Caki2 (cell line): ENCODE measurements at places on chromosomes 3 and 15.

- DNase-seq = no peak
Observed at GRCh38 chr15:25793354-25794050, 69.6 kb downstream of the ATP10A start.

DNA sequence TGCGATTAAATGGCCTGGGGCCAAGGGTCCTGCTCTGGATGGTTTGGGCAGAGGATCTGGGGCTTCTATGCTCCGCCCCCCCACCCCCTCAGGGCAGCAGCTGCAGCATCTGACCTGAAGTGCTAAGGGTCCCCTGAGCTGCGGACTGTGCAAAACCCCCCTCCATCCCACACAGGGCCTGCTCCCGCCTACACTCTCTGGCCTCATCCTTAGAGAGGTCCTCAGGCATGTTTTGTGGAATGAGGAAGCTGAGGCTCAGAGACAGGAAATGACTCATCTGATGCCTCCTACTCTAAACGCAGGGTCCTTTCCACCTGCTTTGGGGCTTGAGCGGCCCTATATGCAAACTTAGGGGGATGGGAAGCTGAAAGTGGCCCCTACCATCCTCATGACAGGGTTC, 59.5 kb upstream of the CTSH start:
- DNase-seq = peak; percentile 22

GRCh38 chr15:90044191-90044590, 43.1 kb downstream of the ZNF710 start:
- DNase-seq = no peak

DNA sequence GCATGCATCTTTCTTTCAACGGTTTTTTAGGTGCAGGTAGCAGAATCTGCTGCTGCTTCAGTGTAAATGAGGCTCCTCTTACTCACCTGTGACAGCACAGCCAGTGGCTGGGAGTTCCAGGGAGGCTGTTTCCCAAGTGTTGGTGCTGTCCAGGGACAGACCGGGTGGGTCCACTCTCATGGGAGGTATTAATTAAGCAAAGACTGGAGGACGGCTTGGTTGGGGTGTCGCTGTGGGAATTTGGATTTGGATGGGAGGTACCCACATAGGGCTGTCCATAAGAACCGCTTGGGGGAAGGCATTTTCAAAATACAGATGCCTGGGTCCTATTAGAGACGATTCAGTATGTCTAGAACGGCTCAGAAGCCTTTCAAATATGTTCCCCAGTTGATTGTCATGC, 42.9 kb downstream of the SV2B start:
- no peak for DNase-seq

GRCh38 chr3:160473978-160474377, 24.4 kb upstream of the TRIM59 start:
- DNase-seq = no peak

DNA sequence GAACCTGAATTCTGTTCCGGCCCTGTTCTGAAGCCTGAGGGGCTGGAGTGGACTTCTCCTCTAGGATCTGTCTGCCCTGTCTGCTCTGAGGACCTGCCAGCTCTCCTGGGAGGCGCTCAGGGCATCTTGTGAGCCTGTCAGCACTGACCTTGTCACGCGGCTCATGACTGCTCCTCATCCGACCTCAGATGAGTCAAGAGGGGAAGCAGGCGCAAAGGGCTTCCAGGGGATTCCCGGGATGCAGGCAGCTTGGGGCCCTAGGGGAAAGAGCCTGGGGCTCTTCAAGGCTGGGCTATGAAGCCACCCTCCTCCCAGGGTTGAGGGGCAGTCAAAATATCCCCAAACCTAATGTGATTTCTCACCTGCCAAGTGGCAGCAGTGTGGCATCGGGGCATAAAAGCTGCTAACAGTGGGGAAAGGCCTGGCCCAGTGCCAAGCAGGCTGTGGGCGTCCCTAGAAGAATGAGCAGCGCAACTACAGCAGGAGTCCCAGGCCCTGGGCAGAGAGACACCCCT, 27.6 kb upstream of the ANKDD1A start:
- peak; percentile 90 for DNase-seq

DNA sequence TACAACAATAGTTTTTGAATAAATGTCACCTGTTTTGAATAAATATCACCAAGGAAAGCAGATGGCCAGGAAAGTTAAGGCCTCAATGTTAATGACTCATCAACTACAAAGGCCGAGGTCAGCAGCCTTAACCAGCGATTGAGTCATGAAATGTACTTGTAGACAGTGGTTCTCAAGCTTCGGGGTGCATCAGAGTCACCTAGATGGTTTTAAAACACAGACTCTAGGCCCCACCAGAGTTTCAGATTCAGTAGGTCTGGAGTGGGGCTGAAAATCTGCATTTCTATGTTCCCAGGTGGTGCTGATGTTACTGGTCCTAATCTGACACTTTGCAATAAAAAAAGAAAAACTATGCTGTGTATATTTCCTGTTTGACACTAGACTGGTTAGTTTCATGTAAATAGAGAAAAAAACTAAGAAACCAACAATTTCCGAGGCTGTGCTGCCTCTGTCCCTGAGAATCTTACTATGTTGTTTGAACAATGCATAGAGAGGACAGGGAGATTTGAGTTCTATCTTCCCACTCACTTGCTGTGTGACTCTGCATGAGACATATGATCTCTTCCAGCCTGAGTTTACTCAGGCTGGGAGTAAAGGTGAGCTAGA, 9.8 kb downstream of the RAB27A start:
- DNase-seq = peak; percentile 65

- no peak for DNase-seq
Observed at GRCh38 chr3:16932877-16933276, 48.1 kb downstream of the PLCL2 start.

GRCh38 chr15:75230551-75231371, 27.4 kb upstream of the GOLGA6C start:
- no peak for DNase-seq

DNA sequence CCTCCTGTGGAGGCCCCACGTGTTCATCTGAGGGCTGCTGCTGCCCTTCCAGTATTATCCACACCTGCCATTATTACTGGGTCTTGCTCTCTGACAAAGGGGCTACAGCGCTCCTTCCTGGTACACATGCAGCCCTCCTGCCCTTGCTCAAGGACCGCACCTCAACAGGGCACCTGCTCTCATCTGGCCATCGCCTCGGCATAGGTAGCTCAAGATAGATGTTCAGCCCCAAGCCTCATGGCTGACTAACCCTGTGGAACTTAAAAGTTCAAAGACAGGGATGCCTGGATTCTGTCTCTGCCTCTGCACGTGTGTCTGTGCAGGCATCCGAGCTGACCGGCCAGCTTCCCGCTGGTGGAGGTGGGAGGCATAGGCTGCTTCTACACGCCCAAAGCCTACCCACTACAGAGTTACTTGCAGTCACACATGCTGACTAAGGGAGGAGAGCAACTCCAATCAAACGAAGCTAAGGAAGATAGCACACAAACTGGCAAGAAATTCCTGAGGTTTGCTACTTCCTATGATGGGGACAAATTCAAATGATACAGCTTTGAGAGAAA, 152.5 kb upstream of the ATP10A start:
- no peak for DNase-seq

DNA sequence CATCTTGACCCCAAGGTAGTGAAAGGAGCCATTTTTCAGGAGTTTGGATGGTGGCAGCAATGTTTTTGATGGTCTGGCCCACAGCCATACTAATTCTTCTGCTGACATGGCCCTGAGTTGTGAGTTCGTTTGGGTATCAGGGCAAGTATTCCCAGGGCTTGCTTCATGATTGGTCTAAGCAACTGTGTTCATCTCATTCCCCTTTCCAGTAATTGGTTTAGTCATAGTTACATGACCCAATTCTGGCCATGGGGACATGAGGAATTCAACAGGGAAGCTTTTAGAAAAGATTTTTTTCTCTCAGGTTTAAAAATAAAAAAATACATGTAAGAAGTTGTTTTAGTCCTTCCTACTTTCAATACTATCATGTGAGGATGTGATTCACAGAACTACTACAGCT, 150.5 kb upstream of the NPHP3 start:
- DNase-seq = no peak

DNA sequence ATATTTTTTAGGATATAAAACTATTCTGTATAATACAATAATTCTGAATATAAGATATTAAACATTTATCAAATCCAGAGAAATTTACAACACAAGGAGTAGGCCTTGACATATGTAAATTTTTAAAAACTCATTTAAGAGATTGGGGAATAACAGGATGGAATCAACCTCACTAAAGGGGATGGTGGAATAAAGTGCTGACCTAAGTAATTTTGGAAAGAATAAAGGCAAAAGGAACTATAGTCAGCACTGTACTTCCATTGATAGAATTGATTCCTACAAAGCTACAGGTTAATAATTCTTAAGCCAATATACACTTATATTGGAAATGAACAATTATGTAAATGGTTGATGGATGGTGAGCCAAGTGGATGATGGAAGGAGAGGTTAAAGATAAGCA, 549.3 kb downstream of the TBL1XR1 start:
- no peak for DNase-seq

GRCh38 chr15:76338486-76339304, 2.1 kb downstream of the ISL2 start:
- no peak for DNase-seq

GRCh38 chr3:186004671-186005070, 66.9 kb upstream of the TRA2B start:
- no peak for DNase-seq

GRCh38 chr3:377158-377561, 180.6 kb downstream of the CHL1 start:
- DNase-seq = peak; percentile 50
